Astrocyte of the hippocampus (primary cell): ENCODE measurements at places on chromosomes 3 and 15.
A peak's percentile ranks its signal among the peaks of the same experiment; 100 is the strongest.

GRCh38 chr15:60120100-60120499, 116.0 kb downstream of the FOXB1 start:
- DNase-seq, result no peak

DNA sequence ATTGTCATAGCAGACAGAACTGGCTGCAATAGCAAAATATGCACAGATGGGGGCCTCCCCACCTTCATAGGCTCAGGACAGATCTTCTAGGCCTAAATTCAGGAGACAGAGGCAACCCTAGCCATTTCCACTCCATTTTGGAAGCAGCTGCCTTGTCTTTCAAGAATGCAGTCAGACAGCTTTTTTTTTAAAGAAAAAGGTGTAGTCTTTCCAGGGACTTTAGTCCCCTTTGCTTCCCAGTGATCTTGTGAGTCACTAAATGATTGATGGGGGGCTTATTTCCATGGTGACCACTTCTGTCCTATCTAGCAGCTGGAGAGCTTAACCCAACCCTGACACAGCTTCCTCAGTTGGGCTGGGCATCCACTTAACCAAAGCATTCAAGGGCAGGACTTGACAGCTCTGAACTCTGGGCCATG, 165.9 kb downstream of the TPRG1 start:
- DNase-seq, result no peak

GRCh38 chr15:90141646-90142045, 39.4 kb upstream of the IDH2 start:
- DNase-seq, result peak; percentile 54

DNA sequence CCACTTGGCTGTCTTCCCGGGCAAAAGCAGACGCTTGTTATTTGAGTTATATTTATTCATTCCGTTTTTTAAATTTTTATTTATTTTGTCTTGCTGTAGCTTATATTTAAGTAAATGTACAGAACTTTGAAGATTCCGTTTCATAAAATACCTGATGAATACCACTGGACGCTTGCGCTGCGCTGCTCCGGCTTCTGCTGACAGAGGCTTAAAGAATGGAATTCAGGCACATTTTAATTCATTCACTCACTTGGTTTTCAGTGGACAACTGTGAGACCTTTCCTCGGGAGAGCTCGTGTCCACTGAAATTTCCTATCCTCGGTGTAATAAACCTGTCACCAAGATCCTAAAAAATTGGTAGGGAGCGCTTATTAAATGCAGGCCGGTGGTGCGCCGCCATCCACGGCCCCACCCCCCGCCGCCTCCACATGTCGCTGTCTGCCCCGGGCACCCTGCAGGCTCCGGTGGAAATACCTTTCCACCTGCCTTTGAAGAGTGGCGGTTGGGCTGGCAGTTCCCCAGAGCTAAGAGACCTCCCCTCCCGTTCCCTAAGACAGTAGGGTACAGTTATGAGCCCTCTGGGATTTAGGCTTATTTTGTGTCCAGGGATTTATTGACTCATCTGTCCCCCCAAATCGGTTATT, 62.5 kb upstream of the UBE2E1 start:
- no peak for DNase-seq

GRCh38 chr3:9037144-9037711, 74.0 kb upstream of the RAD18 start:
- no peak for DNase-seq

- no peak for DNase-seq
These were observed 516.8 kb upstream of the PROK2 start for GRCh38 chr3:72301779-72302178.

GRCh38 chr15:56699743-56700142, 33.6 kb downstream of the ZNF280D start:
- no peak for DNase-seq

DNA sequence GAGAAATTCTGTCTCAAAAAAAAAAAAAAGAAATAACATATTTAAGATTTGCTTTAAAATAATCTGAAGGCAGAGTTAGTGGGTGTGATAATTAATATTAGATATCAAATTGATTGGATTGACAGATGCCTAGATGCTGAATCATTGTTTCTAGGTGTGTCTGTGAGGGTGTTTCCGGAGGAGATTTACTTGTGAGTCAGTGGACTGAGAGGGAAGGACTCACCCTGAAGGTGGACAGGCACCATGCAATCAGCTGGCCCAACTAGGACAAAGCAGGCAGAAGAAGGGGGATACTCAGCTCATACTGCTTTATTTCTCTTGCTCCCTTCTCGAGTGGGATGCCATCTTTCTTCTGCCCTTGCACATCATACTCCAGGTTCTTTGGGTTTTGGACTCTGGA, 16.7 kb upstream of the RPL24 start:
- DNase-seq, result no peak

- no peak for DNase-seq
These were observed 147.1 kb upstream of the CNTN6 start for GRCh38 chr3:945738-946137.

- peak; percentile 78 for DNase-seq
These were observed 81.4 kb downstream of the TM4SF4 start for GRCh38 chr3:149555927-149556326.

GRCh38 chr15:64901914-64902313, 9.8 kb upstream of the ANKDD1A start:
- no peak for DNase-seq

- no peak for DNase-seq
These were observed 14.3 kb downstream of the ZBTB38 start for GRCh38 chr3:141382571-141382970.

GRCh38 chr3:64648927-64649906, 38.6 kb downstream of the ADAMTS9 start:
- DNase-seq, result no peak

- DNase-seq, result peak; percentile 92
These were observed 152.6 kb downstream of the GREM1 start for GRCh38 chr15:32870240-32871033.

DNA sequence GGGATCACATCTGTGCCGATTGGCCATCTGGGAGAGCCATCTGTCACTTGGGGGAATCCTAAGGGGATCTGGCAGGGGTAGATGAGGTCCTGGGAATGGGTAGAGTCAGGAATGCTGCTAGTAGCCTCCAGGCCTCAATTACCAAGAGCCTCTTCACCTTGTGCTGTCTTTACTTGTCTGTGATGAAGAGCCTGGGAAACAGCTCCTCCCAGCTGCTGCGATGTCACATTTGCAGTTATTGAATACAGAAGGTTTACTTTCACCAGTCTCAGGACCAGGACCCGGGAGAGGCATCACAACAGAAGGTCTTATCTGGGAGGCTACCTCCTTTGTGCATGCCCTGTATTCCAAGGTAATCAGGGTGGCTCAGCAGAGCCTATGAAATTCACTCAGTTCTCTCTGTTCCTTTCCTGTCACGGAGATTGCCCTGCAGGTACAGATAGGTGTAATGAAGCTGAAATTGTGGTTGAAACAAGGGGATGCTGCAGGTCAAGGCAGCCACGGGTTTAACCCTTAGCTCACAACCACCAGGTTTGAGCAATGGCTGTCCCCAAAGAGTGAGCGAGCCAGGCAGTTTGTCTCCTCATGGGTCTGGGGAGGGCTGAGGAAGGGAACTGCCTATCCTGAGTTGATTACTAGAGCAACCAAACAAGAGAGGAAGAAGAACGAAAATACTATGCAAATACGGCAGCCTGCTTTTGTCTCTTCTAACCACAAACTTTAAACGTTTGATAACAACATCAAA, 298.9 kb upstream of the RORA start:
- no peak for DNase-seq

GRCh38 chr3:34202975-34203374, 404.5 kb downstream of the PDCD6IP start:
- DNase-seq, result no peak

DNA sequence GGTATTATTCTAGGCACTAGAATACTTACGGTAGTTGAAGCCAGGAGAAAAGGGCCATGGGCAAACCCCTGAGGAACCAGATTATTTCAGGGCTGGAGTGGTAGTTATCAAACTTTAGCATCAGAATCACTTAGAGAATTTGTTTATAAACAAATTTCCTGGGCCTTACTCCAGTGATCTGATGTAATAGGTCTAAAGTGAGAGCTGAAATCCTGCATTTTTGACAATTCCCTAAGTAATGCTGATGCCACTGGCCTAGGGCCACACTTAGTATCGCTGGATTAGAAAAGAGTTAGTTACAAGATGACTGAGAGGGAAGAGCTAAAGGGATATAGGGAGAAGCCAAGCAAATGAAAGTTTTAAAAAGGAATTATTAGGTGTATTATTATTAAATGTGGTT, 412.5 kb upstream of the THRB start:
- DNase-seq, result no peak

GRCh38 chr15:58331560-58331912, 100.3 kb upstream of the LIPC start:
- DNase-seq, result no peak

DNA sequence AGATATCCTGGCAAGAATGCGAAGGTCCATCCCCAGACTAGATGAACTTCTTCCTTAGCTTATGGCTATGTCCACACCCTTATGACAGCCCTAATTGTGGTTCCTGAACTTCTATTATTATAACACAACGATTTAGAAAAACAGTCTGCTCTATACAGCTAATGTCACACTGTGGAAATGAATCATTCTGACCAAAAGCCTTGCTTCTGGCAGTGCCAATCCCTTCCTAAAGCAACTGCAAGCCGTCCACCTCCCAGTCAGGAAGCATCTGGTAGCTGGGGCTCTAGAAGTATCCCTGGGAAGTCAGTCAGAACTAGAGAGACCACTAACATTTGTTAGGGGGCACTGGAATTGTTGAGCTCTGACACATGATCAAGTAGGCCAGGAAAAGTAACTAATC, 45.0 kb downstream of the MYO5A start:
- DNase-seq, result peak; percentile 67

GRCh38 chr3:145801696-145802095, 359.3 kb downstream of the PLOD2 start:
- DNase-seq, result no peak

DNA sequence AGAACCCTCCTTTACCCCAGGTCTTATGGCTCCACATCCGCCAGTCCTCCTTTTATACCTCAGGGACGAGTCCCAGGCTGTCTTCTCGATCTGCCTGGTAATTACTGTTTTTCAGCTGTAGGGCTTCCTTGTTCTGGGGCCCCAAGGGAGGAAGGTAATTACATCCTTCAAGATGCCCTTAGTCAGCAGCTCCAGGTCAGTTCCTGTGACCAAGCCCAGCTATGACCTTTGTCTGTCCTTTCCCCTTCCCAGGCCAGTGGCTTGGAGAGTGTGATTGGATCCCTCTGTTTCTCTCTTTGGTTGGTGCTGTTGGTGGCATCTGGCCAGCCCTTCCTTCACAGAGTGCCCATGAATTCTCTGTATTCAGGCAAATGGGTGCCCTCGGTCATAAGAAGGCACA, 92.6 kb downstream of the AAGAB start:
- DNase-seq, result no peak
